ENCODE measurements at places on chromosomes 11 and 22.
A peak's percentile ranks its signal among the peaks of the same experiment; 100 is the strongest.

GRCh38 chr11:69089258-69089657 is 40.5 kb downstream of the TPCN2 start:
- no peak for DNase-seq

DNA sequence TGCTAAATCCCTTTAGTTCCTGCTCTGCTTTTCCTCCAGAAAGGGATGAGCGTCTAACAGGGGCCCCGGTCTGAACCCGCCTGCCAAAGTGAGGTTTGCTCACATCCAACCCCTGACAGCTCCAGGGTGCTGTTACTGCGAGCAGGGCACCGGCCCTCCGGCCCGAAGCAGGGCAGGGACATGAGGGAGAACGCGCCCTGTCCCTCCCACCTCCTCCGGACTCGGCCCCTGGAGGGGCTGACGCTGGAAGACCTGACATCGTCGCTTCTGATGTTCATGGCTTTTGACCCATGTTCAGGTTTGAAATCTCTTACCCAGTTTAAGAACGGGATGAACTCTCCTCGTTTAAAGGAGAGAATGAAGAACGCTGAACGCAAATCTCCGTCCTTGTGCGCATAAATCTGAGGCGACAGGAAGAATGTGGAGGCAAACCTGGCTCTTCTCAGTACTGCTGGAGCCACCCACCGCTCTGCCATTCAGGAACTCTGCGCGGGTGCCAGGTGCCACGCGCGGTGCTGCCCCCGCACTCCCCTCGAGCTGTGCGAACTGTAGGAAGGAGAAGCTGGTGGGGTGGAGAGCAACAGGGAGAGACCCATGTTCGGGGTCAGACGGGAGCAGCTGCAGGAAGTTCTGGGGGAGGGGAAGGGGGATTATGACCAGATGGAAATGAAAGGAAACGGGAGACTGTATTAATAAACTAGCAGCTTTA is 826 bp upstream of the EEF1G start:
- no peak for DNase-seq

- DNase-seq: peak; percentile 2
Observed at GRCh38 chr11:35717043-35717442, 54.5 kb downstream of the TRIM44 start.

GRCh38 chr11:116179401-116179800 is 593.4 kb downstream of the BUD13 start:
- DNase-seq: no peak

- peak; percentile 76 for DNase-seq
Observed at GRCh38 chr11:20966489-20966888, 297.1 kb downstream of the NELL1 start.

- no peak for DNase-seq
Observed at GRCh38 chr22:39725351-39726035, 154.9 kb downstream of the CACNA1I start.

Measured in iPS DF 19.7 (cell line).